Stimulated activated CD4-positive, alpha-beta T cell treated with anti-CD3 and anti-CD28 coated beads, Interleukin-15, amount 100 ng/mL, for 1 hour (primary cell): ENCODE measurements at places on chromosomes 12 and 14.

DNA sequence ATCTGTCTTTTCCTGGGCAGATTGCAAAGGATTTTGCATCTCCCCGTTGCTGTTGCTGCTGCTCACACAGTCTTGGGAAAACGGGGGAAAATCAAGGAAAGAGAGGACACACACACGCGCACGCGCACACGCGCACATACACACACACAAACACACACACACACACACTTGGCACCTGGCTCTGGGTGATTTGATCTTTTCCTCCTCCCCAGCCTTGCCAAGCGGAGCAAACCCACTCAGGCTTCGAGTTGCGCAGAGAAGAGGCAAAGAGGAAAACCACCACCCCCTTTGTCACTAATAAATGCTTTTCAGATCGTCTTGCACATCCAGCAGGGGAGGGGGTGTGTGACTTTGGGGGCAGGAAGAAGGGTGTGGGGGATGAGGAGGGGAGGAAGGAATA is 965 bp upstream of the NOS1 start:
- DNase-seq: no peak

- no peak for DNase-seq
Measured at GRCh38 chr12:14982562-14982961, 9.7 kb downstream of the PDE6H start.

DNA sequence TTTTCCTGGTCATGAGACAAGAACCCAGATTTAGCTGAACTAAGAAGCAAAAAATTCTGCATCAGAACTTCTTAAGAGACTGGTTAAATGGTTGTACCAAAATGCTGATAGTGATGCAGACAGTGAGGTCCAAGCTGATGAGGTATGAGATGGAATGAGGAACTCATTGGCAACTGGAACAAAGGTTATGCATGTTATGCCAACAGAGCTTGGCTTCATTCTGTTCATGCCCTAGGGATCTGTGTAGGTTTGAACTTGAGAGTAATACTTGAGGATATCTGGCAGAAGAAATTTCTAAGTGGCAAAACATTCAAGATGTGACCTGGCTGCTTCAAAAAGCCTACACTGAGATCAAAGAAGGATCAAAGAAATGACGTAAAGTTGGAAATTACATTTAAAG is 398.0 kb downstream of the FSCB start:
- no peak for DNase-seq

DNA sequence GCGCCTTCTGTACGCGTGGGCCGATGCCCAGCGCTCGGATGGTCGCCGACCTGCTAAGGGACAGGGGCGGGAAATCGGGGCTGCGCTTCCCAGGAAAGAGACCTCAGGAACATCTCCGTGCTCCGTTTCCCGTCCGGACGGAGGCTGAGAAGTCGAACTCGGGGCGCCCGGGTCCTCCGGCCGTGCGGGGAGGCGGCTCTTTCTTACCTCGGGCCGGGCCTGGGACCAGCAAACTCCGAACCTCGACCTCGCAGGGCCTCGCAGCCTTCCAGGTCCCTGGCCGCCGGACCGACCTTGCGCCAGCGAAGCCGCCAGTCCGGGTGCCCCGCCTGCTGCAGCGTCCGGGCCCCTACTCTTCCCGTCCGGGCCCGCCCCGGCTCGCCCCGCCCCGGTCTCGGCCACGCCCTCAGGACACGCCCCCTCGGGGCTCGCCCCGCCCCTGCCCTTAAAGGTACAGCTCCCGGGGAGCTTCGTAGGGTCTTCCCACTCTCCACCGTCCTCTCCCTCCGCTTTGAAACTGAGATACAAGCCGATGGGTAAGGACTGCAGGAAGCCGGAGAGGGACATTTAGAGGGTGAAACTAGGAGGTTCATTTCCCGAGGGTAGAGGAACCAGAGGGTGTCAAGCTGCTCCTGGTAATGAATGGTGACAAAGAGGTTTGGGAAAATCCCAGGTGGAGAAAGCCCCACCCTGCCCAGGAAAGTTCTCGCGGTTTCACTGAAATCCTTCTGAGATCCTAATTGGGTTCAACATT is at the start of gene SLC8B1:
SLC8B1 (minus strand) TSS at position 324 of the 754 bp plus-strand sequence. CDS start 2,231 bp downstream, outside the sequence.
- DNase-seq: peak; percentile 82

DNA sequence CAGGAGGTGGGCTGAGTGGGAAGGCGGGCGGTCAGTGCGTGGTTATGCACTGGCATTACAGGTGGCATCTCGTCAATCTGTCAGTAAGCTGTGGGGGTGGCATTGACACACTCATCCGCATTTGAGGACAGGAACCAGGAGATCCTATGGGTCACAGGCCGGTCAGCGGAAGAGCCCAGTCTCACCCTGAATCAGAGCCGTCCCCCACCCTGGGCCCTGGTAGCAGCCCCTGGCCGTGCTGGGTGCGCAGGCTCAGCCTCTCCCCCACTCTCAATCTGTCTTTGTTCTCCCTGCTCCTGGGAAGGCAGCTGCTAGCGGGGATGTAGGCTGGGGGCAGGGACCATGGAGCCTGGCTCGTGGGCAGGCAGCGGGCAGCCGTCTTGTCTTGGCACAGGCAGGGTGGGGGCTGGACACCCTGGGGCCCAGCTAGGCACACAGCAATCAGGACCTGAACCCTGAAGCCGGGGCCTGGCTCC is 5.1 kb downstream of the INF2 start:
- DNase-seq: no peak

DNA sequence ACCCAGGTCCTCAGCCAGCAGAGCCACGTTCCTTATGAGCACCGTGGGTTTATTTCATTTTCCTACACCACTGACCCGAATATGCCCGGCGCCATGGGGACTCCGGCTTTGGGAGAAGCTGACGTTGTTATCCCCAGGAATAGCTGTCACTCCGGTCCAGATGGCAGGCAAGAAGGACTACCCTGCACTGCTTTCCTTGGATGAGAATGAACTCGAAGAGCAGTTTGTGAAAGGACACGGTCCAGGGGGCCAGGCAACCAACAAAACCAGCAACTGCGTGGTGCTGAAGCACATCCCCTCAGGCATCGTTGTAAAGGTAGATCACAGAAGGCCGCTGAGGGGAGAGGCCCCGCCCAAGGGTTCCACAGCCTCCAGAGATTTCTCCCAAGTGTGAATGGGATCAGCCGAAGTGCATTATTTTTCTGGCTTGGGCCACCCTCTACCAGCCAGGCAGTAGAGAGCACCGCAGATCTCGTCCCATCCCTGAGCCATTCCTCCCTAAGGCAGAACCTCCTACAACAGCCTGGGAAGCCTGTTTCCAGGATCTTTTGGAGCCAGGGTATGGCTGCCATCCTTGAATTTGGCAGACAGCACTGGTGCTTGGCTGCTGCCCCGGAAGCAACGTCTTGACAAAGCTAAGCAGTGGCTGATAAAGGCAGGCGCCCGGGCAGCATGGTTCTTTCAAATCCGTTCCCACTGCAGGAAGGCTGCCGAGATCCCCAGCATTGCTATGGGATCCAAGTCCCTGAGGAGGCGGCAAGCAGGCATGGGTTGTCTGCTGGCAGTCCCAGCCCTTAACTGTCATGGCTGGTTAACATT is 17.8 kb downstream of the CDK2AP1 start:
- no peak for DNase-seq
